ENCODE measurements at places on chromosomes 7 and 10.

GRCh38 chr7:108724251-108725100 lies 154.8 kb downstream of the DNAJB9 start:
- no peak for DNase-seq

- DNase-seq = no peak
Observed at GRCh38 chr7:48154792-48155413, 16.4 kb upstream of the ABCA13 start.

- no peak for DNase-seq
Observed at GRCh38 chr10:73228247-73228646, 18.8 kb downstream of the DNAJC9 start.

- DNase-seq = no peak
Observed at GRCh38 chr7:73647725-73648592, 19.7 kb upstream of the VPS37D start.

- no peak for DNase-seq
Observed at GRCh38 chr10:30709700-30710358, 80.3 kb upstream of the LYZL2 start.

- DNase-seq = no peak
Observed at GRCh38 chr10:118767297-118768040, 12.7 kb upstream of the CACUL1 start.

GRCh38 chr10:3848775-3849635 lies 64.0 kb upstream of the KLF6 start:
- DNase-seq = no peak

DNA sequence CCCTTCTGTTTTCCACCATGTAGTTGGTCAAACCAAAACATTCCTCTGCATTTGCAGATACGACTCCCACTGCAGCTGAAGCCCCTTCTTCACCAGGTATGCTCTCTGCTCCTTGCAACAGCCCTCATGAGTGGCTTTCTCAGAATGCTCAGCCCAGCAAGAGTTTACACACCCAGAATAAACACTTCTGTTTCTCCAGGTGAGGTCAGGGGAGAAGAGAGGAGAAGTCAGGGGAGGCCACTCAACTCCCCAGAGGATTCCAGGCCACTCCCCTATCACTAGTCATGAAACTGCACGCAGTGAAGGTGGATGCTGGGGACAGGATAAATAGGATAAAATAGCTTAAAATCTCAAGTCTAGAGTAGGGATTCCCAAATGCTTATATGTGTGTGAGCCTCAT lies 31.2 kb downstream of the CUZD1 start:
- DNase-seq = no peak

DNA sequence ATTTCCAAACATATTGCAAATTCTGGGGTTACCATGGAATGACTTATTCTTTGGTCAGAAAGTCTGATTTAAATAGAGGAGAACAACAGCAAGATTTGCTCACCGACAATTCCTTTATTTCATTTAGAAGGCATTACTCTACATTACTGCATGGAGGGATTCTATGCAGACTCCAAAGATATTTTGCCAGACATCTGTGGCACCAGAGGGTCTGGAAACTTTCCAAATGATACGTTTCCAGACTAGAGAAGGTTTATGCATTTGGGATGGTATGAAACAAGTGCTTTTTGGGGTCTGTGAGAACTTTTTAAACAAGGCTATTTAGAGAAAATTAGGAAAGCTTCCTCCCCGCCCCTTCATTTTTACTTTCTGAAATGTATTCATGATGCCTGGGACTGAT lies 125.3 kb downstream of the SAMD9 start:
- no peak for DNase-seq

DNA sequence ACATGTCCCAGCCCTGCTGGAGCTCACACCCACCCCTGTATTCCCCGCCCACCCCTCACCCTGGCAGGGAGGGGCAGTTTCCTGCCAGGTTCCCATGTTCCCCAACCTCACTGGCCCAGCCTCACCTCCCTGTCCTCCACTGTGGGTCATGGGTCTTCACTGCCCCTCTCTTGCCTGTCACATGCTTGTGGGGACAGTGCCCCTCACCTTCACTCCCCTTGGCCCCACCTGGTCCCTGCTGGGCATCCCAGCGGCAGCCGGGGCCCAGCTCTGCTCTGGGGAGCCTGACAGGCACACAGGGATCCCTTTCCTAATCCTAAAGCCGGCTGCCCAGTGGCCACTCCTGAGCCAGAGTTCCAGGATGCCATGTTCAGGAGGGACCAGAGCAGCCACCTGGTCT lies 21.4 kb upstream of the ZNF862 start:
- no peak for DNase-seq

- DNase-seq = no peak
Observed at GRCh38 chr10:103930449-103930848, 12.5 kb upstream of the STN1 start.

DNA sequence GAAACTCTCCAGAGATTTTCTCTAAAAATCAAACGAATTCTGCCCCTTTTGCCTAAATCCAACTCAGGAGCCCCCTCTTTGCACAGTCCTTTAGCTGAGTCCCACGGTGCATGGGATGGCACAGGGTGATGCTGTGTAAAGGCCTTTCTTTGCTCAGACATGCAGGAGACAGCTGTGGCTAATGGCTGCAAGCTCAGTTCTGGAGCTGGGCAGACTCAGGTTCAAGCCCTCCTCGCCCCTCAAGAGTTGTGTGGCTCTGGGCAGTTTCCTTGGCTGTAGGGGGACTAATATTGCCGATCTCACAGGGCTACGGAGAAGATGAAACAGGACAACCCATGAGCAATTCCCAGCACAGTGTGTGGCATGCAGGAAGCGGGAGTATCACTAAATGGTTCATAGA lies 42.6 kb downstream of the CLEC2L start:
- DNase-seq = no peak

DNA sequence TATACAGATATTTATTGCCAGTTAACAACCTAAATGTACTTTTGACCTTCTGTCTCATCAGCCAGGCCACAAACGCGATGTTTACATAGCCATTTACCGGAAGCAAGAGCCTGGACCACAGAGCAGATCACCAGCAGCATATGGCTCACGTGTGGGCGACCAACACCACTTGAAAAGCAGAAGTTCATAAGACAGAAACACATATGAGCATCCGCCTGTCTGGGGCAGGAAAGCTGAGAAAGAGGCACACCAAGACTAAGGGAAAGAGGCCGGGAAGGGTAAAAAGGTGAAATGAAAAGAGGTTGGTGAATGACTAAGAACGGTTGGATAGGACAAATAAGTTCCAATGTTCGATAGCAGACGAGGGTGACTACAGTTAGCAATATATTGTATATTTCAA lies 1.3 kb downstream of the ABCB1 start:
- DNase-seq = peak; percentile 16

DNA sequence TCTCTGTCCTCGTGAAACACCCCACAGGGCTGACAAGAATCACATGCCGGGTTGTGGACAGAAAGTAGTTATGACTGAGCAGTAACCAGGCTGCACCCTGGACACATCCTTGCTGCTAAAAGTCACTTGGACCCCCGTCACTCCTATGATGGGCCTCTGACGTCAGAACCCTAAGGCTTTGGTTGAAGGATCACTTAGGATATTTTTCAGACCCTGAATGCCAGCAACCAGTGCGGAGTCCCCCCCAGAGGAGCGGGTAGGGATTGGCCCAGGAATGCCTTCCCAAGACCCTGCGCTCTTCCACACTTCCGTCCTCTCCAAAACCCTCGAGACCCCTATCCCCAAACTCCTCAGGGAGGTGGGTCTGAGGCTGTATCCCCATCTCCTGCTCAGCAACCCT lies 52.1 kb downstream of the CFAP46 start:
- DNase-seq = no peak

Measured in stimulated activated CD8-positive, alpha-beta memory T cell treated with anti-CD3 and anti-CD28 coated beads, Interleukin-4, amount 100 ng/mL, for 1 hour (primary cell).